ENCODE measurements at places on chromosomes 12 and 14.

DNA sequence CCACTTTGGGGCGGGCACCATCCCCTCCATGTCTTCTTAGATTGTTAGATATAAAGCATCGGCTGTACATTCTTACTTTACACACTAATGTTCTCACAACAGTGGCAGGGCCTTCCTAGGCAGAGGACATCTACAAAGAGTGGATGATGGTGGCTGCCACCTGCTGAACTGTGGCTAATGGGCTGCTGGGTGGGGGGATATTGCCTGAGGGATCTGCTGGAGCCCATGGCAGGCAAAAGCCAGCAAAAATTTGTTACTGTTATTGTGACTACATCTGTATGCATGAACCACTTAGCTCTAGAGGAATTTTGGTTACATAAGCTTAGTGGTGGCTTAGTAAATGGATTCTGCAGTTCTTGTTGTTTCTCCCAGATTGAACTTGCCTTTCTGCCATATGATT lies 52.6 kb downstream of the DIP2B start:
- no peak for DNase-seq

- DNase-seq: no peak
Measured at GRCh38 chr12:91603060-91603459, 420.4 kb upstream of the DCN start.

DNA sequence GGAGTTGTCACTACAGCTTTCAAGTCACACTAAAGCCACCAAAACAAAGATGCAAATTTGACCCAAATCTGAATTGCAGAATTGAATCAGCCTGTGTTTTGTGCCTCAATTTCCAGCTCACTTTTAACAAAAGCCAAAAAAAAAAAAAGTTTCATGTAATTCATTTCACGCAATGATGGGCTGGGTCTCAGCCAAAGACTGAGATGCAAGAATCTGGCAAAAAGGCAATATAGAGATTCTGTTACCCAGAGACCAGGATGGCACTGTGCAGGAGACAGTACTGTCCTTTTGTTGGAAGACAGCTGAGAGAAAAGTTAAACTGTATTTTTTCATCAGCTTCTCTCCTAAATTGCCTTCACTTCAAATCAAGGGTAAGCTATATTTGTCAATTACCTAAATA lies 205.7 kb upstream of the NPAS3 start:
- DNase-seq: no peak

- DNase-seq: no peak
Measured at GRCh38 chr14:21749306-21749868, 75.8 kb upstream of the OR4E1 start.

DNA sequence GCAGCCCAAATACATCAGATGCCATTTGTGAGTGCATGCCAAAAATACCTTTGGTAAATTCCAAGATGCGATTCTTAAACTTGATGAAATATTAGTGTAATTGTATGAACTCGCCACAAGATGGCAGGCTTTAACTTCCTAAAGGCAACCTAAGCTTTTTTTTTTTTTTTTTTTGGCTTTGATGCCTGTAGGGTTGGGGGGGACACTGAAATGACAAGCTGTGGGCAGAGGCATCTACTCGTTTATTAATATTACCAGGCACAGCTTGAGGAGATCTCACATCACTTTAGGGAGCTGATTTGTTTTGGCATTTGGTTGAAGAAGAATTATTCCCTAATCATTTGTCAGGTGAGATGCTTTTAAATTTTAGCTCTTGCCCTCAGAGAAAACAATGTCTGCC lies 126.7 kb upstream of the CCDC196 start:
- peak; percentile 0 for DNase-seq

DNA sequence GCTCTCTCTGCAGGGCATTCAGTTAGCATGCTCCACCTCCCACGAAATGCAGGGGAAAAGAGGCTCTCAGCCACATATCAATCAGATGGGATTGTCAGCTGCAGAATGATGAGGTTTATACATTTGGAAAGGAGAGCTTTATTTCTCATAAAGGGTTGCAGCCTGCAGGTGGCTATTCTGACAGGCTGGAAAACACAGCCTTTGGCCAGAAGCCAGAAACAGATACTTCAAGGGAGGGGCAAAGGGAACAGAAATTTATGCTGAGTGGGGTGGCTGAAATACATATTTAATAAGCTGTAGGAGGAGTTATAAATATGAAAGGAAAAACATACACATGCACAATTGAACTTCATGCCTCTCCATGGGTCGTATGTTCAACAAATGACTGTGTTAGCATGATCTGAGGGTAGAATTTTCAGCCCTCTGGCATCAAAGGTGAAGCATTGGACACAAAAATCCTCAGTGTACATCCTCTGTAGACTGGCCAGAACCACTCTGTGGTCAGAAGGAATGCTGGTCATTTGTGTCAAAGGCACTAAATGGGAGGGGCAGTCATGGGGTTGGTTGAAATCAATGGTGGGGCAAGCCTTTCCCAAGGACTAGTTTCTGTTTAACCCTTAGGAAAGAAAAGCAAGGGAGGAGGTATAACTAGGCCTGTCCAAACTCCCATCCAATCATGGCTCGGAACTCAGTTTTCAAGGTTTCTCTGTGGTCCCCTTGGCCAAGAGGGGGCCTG lies 62.4 kb downstream of the TMX1 start:
- DNase-seq: peak; percentile 55

GRCh38 chr12:14905269-14906004 lies 19.8 kb upstream of the MGP start:
- DNase-seq: no peak

DNA sequence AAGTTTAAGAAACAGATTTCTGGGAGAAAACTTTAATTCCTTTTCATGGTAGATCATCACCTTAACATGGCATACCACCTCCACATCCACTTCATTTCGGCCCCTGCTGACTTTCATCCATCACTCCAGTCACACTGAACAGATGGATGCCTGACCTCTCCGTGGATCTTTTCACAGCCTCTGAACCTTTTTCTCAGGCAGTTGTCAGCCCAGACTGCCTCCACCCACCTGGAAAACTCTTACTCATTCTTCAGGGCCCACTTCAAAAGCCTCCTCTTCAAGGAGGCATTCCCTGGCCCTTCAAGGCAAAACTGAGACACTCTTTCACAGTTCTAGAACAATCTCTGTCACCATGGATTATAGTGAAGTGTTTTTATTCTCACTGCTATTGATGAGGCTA lies 52.9 kb downstream of the GXYLT1 start:
- no peak for DNase-seq

DNA sequence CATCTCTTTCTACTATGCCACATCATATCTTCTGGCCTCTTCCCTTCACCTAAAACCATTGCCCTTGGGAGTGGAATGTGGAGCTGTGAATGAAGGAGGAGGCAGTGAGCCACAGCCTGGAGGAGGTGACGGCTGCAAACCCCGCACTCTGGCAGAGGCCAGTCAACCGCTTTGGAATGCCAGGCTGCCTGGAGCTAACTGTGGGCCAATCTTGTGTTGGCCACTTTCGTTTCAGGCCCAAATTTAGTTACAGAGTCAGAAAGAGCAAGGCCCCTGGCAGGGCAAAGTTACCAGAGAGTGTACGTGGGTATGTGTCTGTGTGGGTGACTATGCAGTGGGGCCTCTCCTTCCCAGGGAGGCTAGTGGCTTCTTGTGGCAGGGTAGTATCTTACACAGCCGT lies 40.1 kb downstream of the CACNA1C start:
- DNase-seq: no peak

GRCh38 chr14:102450206-102451063 lies 59.1 kb downstream of the ANKRD9 start:
- no peak for DNase-seq

GRCh38 chr12:54521293-54522060 lies 23.9 kb downstream of the NCKAP1L start:
- no peak for DNase-seq

GRCh38 chr12:74328623-74329022 lies 209.0 kb upstream of the ATXN7L3B start:
- no peak for DNase-seq

- no peak for DNase-seq
Measured at GRCh38 chr12:14244876-14245669, 120.4 kb upstream of the ATF7IP start.

- no peak for DNase-seq
Measured at GRCh38 chr12:43586646-43587245, 34.7 kb upstream of the ADAMTS20 start.

GRCh38 chr14:100898465-100898864 lies 5.1 kb downstream of the RTL1 start:
- no peak for DNase-seq

GRCh38 chr14:76121089-76121748 lies 30.5 kb upstream of the GPATCH2L start:
- no peak for DNase-seq

DNA sequence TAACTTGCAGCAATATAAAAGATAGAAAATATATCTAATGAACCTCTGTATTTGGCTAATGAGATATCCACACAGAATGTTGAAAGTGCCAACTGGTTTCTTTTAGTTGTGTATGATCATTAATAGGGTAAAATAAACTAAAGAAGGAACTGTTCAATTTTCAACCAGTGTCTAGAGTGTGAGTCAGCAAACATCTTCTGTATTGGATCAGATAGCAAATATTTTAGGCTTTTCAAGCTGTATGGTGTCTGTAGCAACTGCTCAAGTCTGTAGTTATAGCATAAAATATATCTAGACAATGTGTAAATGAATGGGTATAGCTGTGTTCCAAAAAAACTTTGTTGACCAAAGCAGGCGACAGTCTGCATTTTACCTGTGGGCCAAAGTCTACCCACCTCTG lies 23.5 kb upstream of the NOVA1 start:
- no peak for DNase-seq

- no peak for DNase-seq
Measured at GRCh38 chr14:93039649-93040315, 75.9 kb downstream of the ITPK1 start.

- no peak for DNase-seq
Measured at GRCh38 chr14:32102152-32102787, 25.2 kb downstream of the ARHGAP5 start.

GRCh38 chr12:111024205-111024801 lies 103.9 kb upstream of the MYL2 start:
- peak; percentile 1 for DNase-seq

DNA sequence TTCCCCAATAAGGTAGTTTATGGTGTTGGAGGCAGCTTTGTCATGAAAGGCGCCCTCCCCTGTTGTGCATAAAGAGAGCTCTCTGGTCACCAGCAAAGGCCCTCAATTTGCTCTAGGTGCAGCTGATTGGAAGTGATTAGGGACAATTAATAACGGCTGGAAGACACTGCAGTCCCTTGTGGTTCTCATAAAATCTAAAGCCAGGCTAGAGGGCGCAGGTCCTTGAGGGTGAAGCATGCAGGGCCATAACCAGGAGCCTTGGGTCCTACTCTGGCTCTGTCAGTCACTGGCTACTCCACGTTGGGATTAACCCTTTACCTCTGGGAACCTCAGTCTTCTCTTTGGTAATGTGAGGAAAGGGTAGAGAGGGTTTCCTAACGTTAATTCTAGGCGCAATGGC lies 1.9 kb downstream of the DAAM1 start:
- no peak for DNase-seq

GRCh38 chr12:67943141-67943892 lies 45.9 kb upstream of the IFNG-AS1 start:
- DNase-seq: peak; percentile 73

- DNase-seq: no peak
Measured at GRCh38 chr14:106039400-106039799, 513.0 kb downstream of the TMEM121 start.

DNA sequence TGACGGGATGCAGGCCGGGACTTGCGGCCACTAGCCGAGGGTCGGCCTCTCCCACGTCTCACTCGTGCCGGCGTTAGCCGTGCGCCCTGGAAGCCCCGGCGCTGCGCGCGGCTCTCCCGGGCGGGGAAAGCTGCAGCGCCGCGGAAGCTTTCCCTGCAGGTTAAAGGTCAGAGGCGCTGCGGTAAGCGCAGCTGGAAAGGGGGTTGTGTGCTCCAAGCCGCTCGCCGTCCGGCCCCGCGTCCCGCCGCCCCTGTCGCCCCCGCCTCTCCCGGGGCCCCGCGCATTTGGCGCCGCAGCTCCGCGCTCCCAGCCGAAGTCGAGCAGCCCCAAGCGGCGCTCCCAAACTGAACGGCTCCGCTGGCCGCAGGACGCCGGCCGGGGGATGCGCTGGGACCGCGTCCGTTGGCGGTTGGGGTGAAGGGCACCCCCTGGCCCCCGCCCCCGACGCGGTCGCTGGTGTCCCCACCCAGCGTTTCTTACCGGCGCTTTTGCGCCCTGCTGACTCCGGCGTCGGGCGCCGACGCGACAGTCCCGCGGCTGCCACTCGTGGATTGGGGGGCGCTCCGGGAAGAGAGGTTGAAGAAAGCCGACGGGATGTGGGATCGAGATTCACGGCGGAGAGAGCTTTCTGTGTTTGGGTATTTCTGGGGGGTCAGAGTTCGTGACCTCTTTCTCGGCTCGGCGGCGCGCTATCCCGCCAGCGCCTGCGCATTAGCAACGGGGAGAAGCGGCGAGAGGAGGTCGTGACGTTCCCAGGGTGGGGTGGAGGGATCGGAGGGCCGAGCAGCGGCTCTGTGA lies at the start of gene NR2C1:
NR2C1 (minus strand) TSS at position 719 of the 798 bp plus-strand sequence. CDS start 6,234 bp downstream, outside the sequence.
- DNase-seq: peak; percentile 92

GRCh38 chr12:55681142-55682077 lies 26.3 kb downstream of the ITGA7 start:
- no peak for DNase-seq

DNA sequence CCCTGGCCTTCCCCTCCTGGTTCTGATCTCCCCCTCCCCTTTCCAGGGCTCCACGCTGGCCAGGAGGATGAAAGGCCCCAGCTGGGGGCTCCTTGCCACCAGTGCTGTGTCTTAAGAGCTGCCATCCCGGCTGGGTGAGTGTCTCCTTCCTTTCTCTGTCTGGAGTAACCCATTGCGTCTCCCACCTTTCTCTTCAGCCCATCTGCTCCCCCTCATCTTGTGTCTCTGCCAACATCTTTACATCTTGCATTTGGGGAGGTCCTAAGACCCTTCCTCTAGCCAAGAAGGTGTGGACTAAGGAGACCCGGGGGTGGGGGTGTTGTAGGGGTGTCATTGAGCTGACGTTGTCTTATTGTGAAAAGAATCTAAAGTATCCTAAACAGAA lies 505 bp downstream of the BCL2L2 start:
- DNase-seq: no peak

DNA sequence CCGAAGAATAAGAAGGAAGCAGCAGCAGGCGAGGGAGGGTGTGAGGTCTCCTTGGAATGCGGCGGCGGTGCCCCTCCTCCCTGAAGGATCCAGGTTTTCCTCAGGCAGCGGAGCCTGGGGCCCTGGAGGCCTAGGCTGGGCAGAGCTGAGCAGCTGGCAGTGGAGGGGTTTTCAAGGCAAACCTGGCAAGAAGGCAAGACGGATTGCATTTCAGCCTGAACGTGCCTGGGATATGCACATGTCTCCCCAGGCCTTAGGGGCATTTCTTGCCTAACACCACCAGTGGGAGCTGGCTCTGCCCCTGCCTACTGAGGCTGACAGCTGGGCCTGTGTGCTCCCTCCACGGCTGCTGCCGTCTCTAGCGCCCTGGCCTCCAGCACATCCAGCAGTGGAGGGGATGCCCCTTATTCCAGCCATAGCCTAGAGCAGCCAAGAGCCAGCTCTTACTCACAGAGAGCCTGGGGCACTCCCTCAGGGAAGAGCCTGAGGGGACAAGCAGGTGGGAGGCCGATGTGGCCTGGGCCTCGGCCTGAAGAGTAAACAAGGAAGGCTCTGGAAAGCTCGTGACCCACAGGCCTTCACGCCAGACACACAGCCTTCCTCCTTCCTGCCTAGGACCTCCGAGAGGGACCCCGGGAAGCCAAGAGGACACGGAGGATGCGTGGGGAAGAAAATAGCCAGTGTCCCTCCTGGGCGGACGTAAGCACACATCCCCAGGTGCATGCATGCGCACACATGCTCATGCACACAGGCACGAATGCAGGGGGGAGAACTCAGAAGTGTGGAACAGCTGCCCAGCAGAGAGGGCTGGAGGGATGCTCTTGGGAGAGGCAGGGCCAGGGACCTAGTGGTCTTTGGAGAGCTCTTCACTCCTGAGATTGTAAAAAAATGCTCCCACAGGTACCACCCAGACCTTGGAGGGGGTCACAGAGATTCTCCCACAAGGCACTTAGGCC lies 23.0 kb upstream of the EIF2B2 start:
- DNase-seq: no peak
